CD8-positive, alpha-beta memory T cell (primary cell): ENCODE measurements at places on chromosomes 5 and 9. TPM values are rescaled to one million over a fixed set of nuclear protein-coding genes. Genes with fewer than 3 reads are reported as not detected.
A peak's percentile ranks its signal among the peaks of the same experiment; 100 is the strongest.

GRCh38 chr9:94874316-94874715 is 147.8 kb downstream of the AOPEP start:
- H3K27ac ChIP-seq = no peak overlapping the region
- no peak for DNase-seq
- no peaks in the 10 kb centered on the region for H3K36me3 ChIP-seq
- H3K4me1 ChIP-seq = peaks cover 38% of the 10 kb centered on the region

DNA sequence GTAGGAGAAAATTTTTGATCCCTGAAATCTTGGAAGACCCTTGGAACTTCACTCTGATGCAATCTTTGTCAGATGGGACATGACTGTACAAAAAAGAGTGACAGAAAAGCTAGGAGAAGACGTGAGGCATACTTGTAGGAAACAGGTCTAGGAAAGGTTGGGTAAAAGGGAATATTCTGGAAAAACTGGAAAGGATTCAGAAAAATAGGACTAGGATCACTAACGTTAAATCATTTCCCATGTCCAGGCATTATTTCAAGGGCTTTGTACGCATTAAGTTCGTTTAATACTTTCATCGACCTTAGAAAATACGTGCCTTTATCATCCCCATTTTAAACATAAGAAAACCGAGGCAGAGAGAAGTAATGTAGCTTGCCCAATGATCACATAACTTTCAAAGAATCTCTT is 2.9 kb downstream of the ALDH1A1 start:
- no peak overlapping the region for H3K4me3 ChIP-seq
- DNase-seq = no peak
- H3K27me3 ChIP-seq = no peaks in the 10 kb centered on the region
- H3K4me1 ChIP-seq = no peaks in the 10 kb centered on the region
- no peaks in the 10 kb centered on the region for H3K36me3 ChIP-seq
- no peak overlapping the region for H3K27ac ChIP-seq

- no peaks in the 10 kb centered on the region for H3K27me3 ChIP-seq
- peaks cover 16% of the 10 kb centered on the region for H3K36me3 ChIP-seq
- H3K4me1 ChIP-seq = no peaks in the 10 kb centered on the region
- H3K27ac ChIP-seq = no peak overlapping the region
Observed at GRCh38 chr5:90518661-90519060, 10.7 kb downstream of the LYSMD3 start.

- H3K4me1 ChIP-seq = no peaks in the 10 kb centered on the region
- H3K27me3 ChIP-seq = peaks cover 5% of the 10 kb centered on the region
- no peak for DNase-seq
- H3K4me3 ChIP-seq = no peak overlapping the region
- H3K27ac ChIP-seq = no peak overlapping the region
Observed at GRCh38 chr5:128535251-128535650, 2.8 kb downstream of the FBN2 start.

The FOXD4L5 gene
- total RNA-seq = not detected

- no peak for DNase-seq
- peaks cover 6% of the 10 kb centered on the region for H3K4me1 ChIP-seq
- H3K36me3 ChIP-seq = no peaks in the 10 kb centered on the region
Observed at GRCh38 chr5:95664204-95664786, 17.7 kb downstream of the RFESD start.

The PCDHA9 gene
- not detected for total RNA-seq

The DDX4 gene
- not detected for total RNA-seq

The SOHLH1 gene
- not detected for total RNA-seq

The MSMP gene
- 0.51 TPM for total RNA-seq

- no peak for DNase-seq
- H3K4me3 ChIP-seq = no peak overlapping the region
- H3K4me1 ChIP-seq = no peaks in the 10 kb centered on the region
- H3K27ac ChIP-seq = no peak overlapping the region
- no peaks in the 10 kb centered on the region for H3K27me3 ChIP-seq
- no peaks in the 10 kb centered on the region for H3K36me3 ChIP-seq
Observed at GRCh38 chr9:23823986-23824829, 1.8 kb downstream of the ELAVL2 start.

DNA sequence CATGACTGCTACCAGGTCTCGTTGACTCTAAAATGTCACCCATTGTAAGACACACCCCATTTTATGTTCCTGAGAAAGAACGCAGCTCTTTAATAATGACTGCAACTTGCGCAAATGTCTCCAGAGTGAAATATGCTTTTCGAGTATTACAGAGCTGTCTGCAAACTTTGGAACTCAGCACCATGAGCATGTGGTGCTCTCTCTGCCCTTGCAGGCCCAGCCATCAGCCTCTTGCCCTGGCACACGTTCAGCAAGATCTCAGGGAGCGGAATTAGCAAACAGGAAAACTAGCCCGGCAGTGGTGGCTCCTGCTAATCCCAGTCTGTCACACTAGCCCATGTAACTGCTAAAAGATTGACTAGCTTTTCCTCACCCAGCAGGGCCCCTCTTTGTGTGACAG is 114.5 kb upstream of the SLC1A3 start:
- no peak overlapping the region for H3K27ac ChIP-seq
- DNase-seq = no peak
- H3K4me1 ChIP-seq = no peaks in the 10 kb centered on the region
- H3K4me3 ChIP-seq = no peak overlapping the region

The CARTPT gene
- not detected for total RNA-seq

DNA sequence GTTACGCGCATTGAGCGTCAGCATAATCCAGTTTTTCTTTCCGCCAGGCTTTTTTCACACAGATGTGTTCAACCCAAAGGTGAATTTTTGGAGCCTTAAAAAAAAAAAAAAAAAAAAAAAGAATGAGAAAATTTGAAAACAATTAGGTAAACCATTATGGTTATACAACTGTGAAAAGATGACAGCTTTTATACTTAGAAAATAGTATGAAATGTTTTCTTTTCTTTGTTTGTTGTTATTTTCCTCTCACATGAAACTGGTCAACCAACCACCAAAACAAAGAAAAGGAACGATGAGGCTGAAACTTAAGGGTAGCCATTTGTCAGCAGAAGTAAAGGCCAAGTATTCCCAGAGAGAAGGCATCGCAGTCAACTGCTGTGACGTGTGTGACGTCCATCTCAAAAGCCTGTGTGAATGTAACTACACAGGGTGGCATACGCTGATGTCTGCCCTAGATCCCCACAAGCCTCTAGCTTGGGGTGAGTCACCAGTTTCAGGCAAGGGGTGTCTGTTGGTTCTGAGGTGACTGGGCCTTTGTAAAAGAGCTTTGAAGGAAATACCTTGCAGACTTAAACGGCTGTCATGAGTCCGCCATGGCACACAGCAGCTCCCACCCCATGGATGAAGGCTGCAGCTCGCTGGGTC is 182.9 kb downstream of the AOPEP start:
- H3K4me3 ChIP-seq = no peak overlapping the region
- no peaks in the 10 kb centered on the region for H3K27me3 ChIP-seq
- no peak overlapping the region for H3K27ac ChIP-seq
- H3K36me3 ChIP-seq = no peaks in the 10 kb centered on the region
- no peak for DNase-seq

The SPATA31A3 gene
- total RNA-seq = not detected

DNA sequence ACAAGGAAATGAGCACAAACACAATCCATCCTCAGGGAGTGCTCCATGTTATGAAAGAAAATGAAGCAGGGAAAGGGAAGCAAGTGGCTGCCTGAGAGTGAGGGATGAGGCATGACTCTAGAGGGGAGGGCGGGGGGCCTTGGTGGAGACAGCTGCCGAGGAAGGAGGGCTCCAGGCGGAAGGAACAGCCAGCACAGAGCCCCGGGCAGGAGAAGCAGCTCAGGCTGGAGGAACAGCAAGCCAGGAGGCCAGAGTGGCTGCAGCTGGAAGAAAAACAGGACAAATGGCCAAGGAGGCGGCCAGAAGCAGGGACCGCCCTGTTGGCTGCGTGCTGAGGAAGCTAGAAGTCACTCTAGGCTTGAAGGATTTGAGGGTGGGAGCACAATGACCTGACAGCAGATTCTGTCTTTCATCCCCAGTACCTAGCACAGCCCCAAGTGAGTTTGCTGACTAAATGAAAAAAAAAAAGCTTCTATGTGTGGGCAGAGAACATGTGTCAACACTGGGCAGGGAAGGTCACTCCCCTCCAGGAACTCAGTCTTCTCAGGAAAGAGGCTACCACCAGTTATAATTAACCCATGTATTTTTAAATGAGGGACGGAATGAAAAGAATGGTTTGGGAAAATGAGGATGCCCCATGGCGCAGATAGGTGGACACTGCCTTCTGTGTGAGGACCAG is 142.8 kb downstream of the DCP2 start:
- H3K4me1 ChIP-seq = no peaks in the 10 kb centered on the region
- H3K27me3 ChIP-seq = no peaks in the 10 kb centered on the region
- DNase-seq = no peak
- no peak overlapping the region for H3K27ac ChIP-seq
- no peak overlapping the region for H3K4me3 ChIP-seq

The NEK6 gene
- 63.0 TPM for total RNA-seq

GRCh38 chr9:14205463-14205862 is 108.5 kb downstream of the NFIB start:
- H3K4me1 ChIP-seq = no peaks in the 10 kb centered on the region
- H3K4me3 ChIP-seq = no peak overlapping the region
- no peak for DNase-seq
- no peaks in the 10 kb centered on the region for H3K36me3 ChIP-seq
- no peaks in the 10 kb centered on the region for H3K27me3 ChIP-seq
- no peak overlapping the region for H3K27ac ChIP-seq

- no peaks in the 10 kb centered on the region for H3K36me3 ChIP-seq
- H3K4me1 ChIP-seq = no peaks in the 10 kb centered on the region
- H3K4me3 ChIP-seq = no peak overlapping the region
- no peak for DNase-seq
- no peaks in the 10 kb centered on the region for H3K27me3 ChIP-seq
Observed at GRCh38 chr9:87796196-87796595, 70.3 kb downstream of the CTSL start.

The MTX3 gene
- total RNA-seq = 22.7 TPM

DNA sequence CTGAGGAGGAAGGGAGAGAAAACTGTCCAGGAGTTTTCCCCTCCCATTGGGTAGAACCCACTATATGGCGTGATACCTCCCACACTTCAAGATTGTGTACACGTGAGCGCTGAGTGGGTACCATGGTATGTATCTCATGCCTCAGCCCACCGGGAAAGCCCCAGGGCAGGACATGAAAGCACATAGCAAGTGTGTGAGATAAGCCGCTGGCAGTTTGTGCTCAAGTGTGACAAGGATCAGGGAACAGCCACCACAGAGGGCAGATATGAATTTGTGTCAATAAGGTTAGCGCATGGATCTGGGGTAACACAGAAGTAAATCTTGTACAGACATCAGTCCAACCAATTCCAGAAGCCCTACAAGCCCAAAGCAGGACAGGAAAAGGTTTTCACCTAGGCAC is 42.6 kb upstream of the NAA35 start:
- no peak overlapping the region for H3K27ac ChIP-seq
- H3K36me3 ChIP-seq = no peaks in the 10 kb centered on the region
- no peaks in the 10 kb centered on the region for H3K4me1 ChIP-seq
- DNase-seq = no peak
- no peak overlapping the region for H3K4me3 ChIP-seq

DNA sequence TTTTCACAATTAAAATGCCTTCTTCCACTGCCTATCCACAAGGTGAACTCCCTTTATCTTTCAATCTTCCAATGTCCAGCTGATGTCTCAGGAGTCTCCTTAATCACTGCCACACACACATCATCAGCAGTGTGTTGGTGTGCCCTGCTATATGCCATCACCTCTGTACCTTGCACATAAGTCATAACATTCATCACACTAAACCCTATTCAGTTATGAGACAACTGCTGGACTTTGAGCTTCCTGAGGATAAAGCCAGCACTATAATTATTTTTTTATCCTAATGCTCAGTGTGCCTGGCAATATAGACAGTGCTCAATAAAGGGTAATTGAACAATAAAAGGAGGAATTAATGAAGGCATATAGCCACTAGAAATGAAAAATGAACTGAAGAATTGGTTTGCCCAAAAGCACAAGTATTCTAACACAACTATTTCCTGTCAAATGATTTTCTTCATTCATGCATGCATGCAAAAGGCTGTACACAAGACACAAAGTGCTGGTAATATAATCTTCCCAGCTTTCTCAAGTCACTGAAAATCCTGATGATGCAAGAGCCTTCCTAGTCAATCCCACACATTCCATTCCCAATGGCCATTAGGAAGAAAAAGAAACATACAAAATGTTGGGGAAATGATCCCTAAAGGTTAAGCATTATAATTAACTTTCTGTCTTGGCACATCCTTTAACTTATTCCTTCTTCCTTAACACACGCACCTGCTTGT is 32.4 kb downstream of the LPAR1 start:
- no peaks in the 10 kb centered on the region for H3K27me3 ChIP-seq
- H3K4me3 ChIP-seq = no peak overlapping the region
- H3K27ac ChIP-seq = no peak overlapping the region
- no peaks in the 10 kb centered on the region for H3K4me1 ChIP-seq
- H3K36me3 ChIP-seq = no peaks in the 10 kb centered on the region

GRCh38 chr5:170228762-170229435 is 3.9 kb upstream of the C5orf58 start:
- no peak overlapping the region for H3K4me3 ChIP-seq
- no peaks in the 10 kb centered on the region for H3K4me1 ChIP-seq
- H3K27me3 ChIP-seq = no peaks in the 10 kb centered on the region

DNA sequence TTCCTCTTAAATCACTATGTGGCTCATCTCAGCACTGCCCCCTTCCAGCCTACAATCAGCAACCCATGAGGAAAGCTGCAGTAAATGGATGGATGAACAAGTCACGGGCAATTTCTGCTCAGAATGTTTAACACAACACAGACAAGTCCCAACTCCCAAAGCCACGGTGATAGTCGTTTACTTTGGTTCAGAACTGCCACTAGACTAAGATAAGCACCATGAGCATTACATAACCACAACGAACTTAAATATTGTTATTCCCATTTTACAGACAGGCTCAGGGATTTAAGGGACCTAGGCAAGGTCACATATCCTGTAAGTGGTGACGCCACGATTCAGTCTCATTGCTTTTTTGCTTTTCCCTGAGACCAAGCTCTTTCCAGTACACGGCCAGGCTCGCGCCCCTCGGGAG is 2.0 kb upstream of the SMIM27 start:
- no peak for DNase-seq
- H3K4me3 ChIP-seq = peak overlapping the region; percentile 83
- no peaks in the 10 kb centered on the region for H3K36me3 ChIP-seq

GRCh38 chr9:128683340-128684064 is 5.5 kb upstream of the SET start:
- H3K27ac ChIP-seq = peak overlapping the region; percentile 8
- peak overlapping the region; percentile 81 for H3K4me3 ChIP-seq
- DNase-seq = peak; percentile 12
- H3K36me3 ChIP-seq = no peaks in the 10 kb centered on the region
- H3K4me1 ChIP-seq = peaks cover 51% of the 10 kb centered on the region
- H3K27me3 ChIP-seq = no peaks in the 10 kb centered on the region

The EQTN gene
- not detected for total RNA-seq

The CDC37L1 gene
- total RNA-seq = 12.5 TPM

- H3K36me3 ChIP-seq = no peaks in the 10 kb centered on the region
- no peaks in the 10 kb centered on the region for H3K4me1 ChIP-seq
- H3K27ac ChIP-seq = no peak overlapping the region
Observed at GRCh38 chr5:66436721-66437120, 159.5 kb upstream of the MAST4 start.

The SHOC1 gene
- not detected for total RNA-seq

The SLCO6A1 gene
- not detected for total RNA-seq
